ENCODE measurements at places on chromosomes 3 and 15. TPM values are rescaled to one million over a fixed set of nuclear protein-coding genes. Genes with fewer than 3 reads are reported as not detected.

- DNase-seq: no peak
These were observed 247.9 kb downstream of the ZMAT3 start for GRCh38 chr3:178823591-178824246.

DNA sequence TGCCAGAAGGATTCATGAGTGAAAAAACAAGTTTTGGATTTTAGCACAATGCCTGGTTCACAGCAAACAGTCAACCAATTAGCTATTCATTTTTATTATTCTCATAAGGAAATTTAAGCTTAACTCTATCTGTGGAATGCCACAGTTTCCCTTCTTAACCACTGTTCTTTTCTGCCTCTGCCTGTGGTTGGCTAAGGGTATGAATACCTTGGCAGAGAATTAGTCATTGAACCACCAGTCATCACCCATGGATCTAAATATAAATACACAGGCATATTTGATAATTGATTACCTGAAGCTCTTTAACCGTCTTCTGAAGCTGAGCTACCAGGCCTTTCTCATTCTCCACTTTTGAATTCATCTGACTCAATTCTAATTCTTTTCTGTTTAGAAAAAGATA lies 79.9 kb downstream of the MYH15 start:
- no peak for DNase-seq

- DNase-seq: no peak
These were observed 151.9 kb upstream of the UBE2E1 start for GRCh38 chr3:23653647-23654525.

Gene C3orf80
- total RNA-seq: 1.2 TPM

Gene RAD18
- total RNA-seq: 6.2 TPM

- DNase-seq: no peak
These were observed 529 bp upstream of the DLEC1 start for GRCh38 chr3:38038447-38038911.

Gene SI
- not detected for total RNA-seq

DNA sequence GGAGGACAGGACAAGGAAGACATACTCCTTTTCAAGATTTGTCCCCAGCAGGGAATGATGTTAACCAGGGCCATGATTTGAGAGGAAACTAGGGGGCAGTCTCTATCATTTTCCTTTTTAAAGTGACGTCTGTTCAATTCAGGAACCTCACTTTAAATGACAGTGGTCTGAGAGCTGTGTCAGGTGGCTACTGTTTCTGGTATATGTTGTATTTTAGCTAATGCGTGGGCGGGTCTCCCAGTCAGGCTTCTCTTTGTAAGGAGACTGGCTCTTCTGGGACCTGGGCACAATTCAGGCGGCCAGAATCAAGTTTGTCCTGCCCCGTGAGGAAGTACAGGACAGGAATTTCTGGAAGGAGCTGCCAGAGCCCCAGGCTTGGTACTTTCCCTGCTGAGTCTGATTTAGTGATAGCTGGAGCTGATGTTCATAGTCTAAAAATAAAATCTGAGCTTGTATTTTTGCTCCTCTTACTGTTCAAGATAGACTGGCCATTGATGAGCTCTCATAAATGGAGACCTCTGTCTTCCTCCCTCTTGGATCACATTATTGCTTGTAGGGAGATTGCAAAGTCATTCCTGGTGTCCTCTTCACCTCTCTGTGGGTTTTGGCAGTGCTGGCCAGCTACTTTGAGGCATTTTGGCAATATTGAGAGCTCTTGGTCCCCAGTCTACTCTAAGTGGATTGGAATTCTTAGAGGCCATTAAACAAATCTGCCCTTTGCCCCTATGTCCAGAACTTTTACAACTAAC lies 25.6 kb downstream of the SQOR start:
- DNase-seq: no peak

Gene C3orf33
- 3.9 TPM for total RNA-seq

- DNase-seq: no peak
These were observed 589 bp upstream of the GPR27 start for GRCh38 chr3:71752831-71753700.

GRCh38 chr3:160486459-160486869 lies 36.9 kb upstream of the TRIM59 start:
- no peak for DNase-seq

Gene TMEM108
- 2.1 TPM for total RNA-seq

GRCh38 chr3:25592510-25592968 lies 72.2 kb downstream of the TOP2B start:
- peak; percentile 23 for DNase-seq

- peak; percentile 89 for DNase-seq
These were observed 5.9 kb upstream of the CLDN16 start for GRCh38 chr3:190382082-190382481.

- no peak for DNase-seq
These were observed 715.1 kb upstream of the NR2F2 start for GRCh38 chr15:95615436-95615835.

- DNase-seq: no peak
These were observed 38.5 kb upstream of the MELTF start for GRCh38 chr3:197068077-197068476.

DNA sequence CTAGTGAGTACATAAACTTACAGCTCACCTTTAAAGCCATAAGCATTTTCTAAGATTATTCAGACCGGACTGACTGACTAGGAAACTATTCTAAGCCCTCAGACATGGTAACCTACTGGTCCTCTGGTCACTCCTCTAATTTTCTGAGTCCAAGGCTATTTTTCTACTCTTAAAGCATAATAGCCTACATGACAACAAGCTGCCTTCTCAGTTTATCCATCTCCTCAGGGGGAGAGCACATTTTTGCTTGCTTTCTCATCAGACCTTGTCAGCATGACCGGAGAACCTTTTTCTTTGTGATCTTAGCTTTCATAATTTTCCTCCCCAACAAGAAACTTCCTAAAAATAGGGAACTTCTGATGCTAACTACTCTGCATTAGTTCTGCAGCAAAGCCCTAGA lies 38.4 kb downstream of the UBP1 start:
- DNase-seq: no peak

Gene NTRK3
- total RNA-seq: 0.34 TPM

Measured in kidney epithelial cell (primary cell).